CD4-positive, alpha-beta memory T cell (primary cell): ENCODE measurements at places on chromosomes 4 and X. TPM values are rescaled to one million over a fixed set of nuclear protein-coding genes. Genes with fewer than 3 reads are reported as not detected.

Gene MAGEB1
- not detected for total RNA-seq

DNA sequence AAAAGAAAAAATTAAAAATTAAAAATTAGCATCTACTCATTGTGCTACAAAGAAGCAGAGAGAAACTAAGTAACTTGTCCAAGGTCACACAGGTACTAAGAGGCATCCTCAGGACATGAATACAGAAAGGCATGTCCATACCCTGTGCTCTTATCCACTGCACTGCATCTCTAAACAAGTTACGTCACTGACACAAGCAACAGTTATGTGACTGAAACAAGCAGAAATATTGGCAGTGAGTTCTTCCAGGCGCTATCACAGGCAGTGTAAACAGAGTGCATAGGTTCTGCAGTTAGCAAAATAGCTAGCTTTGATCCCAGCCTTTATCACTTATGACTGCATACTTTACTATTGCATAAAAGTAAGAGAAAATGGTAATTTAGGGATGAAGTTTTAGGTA, 7.9 kb downstream of the VEGFC start:
- DNase-seq = no peak

DNA sequence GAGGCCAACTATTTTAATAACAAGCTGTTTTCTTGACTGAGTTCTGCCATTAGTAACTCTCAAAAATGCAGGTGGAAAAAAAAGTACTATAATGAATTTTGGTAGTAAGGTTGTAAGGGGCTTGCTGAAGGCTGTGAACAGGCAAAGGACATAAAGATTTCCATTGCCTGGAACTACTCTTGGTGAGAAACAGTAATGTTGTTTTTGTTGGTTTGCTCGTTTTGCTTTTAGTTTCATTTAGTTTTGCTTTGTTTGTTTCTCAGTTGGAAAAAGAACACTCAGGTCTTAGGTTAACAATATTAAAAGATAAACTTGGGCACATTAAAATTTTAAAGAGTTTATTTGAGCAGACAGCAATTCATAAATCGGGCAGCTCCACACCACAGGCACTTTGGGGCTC, 824.5 kb upstream of the HTR2C start:
- DNase-seq = no peak

Gene ALPK1
- total RNA-seq = 18.6 TPM

- DNase-seq = peak; percentile 14
Measured at GRCh38 chrX:1212532-1212931, at the start of gene CRLF2. CRLF2 (minus strand) TSS chrX:1212649; CDS start chrX:1212634, 15 bp downstream.

DNA sequence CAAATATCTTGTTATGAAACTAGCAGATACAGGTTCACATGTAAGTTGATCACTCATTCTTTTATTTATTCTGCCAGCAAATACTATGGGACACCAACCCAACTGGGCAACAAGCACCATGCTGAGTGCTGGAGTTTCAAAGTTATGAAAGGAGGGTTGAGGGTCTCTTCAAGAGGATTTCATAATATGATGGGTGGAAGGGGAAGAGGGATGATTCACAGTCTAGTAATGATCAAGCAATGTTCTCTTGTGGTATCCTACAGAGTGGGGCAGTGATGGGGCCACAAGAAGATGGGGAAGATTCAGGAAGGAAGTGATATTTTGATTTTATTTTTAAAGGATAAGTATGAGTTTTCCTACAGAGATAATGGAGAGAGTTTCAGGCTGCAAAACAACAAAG, 46.2 kb upstream of the TXK start:
- DNase-seq = no peak

- DNase-seq = no peak
Measured at GRCh38 chr4:101283434-101283833, 63.9 kb downstream of the PPP3CA start.

DNA sequence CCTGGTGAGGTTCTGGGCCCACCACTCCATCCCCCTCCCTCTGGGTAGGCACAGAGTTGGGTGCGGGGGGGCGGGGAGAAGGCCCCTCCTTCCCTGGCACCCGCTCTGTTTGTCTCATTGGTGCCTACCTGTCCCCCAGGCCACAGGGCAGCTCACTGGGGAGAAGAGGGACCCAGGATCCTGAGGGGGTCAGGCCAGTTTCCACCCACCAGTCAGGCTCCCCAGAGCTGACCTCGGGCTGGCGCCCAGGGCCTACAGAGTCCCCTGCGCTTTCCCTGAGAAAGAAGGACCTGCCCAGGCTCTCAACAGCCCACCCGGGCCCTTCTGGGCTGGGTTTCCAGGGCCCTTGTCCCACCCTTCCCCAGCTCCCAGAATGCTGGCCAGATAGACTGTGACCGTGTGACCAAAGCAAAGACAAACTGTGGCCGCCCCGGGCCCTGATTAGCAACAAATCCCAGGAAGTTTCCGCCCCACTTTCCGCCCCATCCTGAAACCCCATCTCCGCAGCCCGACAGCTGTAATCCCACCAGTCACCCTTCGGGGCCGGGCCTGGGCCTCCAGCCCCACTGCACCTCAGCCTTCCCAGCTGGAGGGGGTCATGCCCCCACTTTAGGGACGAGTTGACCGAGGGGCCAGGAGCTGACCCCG, 33.8 kb upstream of the FGFR3 start:
- no peak for DNase-seq

- no peak for DNase-seq
Measured at GRCh38 chr4:127667772-127668171, 35.0 kb downstream of the INTU start.

Gene SLC25A43
- 4.2 TPM for total RNA-seq

- DNase-seq = no peak
Measured at GRCh38 chrX:69102612-69103194, 62.5 kb downstream of the PJA1 start.

- DNase-seq = no peak
Measured at GRCh38 chr4:172881645-172882044, 287.0 kb upstream of the GALNT7 start.

DNA sequence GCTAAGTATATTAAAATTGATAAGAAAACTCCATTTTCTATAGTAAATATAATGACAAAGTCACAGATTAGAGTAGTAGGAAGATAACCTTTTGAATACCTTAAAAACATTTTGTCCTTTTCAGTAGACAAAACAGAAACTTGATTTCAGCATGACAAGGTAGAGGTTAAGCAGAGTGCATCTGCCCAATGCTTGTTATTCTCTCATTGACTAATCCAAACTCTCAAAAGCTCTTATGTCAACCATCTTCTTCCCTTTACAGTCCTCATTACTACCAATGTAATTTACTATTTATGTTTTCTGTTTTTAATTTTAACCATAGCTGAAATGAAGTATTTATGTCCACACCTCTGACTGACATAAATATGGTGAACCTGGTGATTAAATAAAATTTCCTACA, 11.1 kb downstream of the NIPAL1 start:
- DNase-seq = no peak

- DNase-seq = no peak
Measured at GRCh38 chrX:31353095-31353494, 281.3 kb upstream of the FTHL17 start.

Gene VAMP7
- 22.3 TPM for total RNA-seq

Gene NHS
- 0.09 TPM for total RNA-seq

DNA sequence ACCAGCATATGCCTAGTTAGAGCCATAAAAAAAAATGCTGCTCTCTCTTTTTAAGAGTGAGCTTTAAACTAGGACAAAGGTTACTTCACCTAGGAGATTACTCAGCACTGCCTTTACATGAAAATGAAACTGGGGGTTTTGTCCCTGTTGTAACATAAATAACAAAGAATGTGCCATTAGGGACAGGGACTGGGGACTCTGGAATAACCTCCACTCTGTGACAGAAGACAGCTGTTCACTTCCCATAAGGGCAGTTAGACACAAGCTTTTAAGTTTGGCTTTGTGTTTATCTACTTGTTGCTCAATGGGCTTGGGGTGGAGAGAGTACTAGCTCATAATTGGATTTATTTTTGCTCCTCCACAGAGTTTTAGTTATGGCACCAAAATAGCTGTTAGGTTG, 11.9 kb downstream of the ENPEP start:
- no peak for DNase-seq

Gene MAML3
- total RNA-seq = 2.9 TPM

DNA sequence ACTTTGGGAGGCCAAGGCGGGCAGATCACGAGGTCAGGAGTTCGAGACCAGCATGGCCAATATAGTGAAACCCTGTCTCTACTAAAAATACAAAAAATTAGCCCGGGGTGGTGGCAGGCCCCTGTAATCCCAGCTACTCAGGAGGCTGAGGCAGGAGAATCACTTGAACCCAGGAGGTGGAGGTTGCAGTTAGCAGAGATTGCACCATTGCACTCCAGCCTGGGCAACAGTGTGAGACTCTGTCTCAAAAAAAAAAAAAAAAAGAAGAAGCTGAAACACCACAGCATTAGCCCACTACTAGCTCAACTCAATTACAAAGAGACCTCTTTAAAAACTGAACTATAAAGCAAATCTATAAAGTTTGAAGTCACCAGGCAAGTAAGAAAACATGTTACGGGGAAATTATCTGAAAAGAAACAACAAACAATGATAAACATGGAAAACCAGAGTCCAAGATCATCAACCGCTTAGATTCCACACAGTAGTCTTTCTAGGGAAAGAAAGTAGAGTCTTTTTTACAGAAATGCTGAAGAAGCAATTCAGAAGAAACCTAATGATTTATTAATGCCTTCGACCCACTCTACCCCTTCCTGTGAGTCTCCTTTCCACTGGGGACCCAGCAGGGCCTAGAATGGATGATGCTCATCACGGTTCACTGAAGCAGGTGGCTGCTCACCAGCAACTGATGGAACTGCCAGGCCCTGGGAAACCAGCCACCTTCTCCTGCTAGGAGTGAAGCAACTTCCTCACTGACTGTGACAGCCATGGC, 6.6 kb downstream of the SAT1 start:
- no peak for DNase-seq

GRCh38 chrX:139642241-139642927, 65.6 kb downstream of the MCF2 start:
- DNase-seq = no peak
